ENCODE measurements at places on chromosomes 2 and 18.

DNA sequence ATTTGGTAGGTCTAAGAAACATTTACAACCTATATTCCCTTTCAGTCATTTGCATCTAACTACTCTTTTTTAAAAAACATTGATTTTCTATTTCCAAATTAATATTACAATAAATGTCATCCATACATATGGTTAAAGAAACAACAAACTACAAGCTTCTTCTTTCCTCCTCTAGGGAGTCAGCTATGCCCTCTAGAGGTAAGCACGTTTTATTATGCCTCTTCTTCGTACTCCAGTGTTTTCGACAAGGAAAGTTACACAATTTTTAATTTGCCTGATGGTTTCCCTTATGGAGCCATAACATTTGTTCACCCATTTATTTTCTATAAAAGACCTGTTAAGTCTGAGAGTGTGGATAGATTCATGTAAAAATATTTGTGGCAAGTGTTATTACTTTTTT is 183.4 kb upstream of the CDH7 start:
- DNase-seq = no peak

- no peak for DNase-seq
These were observed 127.0 kb upstream of the FZD5 start for GRCh38 chr2:207896525-207897285.

DNA sequence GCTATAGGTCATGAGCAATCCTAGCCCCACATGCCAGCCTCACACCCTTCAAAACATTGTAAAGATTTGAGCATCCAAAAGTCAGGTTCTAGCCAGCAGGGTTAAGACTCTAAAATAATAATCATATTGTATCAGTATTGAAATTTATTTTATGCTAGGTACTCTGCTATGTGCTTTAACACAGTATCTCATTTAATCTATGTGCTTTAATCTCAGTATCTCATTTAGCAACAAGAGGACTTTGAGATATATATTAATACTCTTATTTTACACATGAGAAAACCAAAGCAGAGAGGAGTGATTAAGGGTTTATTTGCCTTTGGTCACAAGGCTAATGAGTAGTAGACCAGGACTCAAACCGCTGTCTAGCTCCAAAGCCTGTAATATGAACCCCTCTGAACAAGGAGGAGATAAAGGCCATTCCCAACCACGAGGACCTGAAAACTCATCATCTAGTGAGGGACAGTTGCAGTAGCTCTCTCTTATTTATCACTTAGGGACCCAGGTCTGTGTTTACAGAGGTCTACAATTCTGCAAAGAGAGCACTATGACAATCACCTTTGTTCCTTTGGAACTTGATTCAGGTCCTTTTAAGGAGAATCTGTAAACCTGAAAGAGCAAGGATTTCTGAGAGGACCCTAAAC is 116.5 kb upstream of the SERTAD2 start:
- DNase-seq = no peak

DNA sequence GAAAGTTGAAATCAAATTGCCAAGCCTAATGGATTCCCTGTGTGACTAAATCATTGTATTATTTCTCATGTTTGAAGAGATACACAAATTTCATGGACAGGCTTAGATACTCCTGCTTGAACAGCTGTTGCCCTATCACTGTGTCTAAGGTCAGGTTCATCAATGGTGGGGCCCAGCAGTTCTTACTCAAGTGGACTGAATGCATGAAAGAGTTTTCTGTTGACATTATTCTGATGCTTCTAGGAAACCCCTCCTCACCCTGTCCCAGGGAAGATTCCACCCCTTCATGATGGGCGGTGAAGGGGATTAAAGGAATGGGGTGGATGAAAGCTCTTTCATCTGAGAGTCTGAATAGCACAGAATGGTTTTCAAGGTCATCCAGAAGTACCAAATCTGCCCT is 148.8 kb downstream of the INO80D start:
- no peak for DNase-seq

DNA sequence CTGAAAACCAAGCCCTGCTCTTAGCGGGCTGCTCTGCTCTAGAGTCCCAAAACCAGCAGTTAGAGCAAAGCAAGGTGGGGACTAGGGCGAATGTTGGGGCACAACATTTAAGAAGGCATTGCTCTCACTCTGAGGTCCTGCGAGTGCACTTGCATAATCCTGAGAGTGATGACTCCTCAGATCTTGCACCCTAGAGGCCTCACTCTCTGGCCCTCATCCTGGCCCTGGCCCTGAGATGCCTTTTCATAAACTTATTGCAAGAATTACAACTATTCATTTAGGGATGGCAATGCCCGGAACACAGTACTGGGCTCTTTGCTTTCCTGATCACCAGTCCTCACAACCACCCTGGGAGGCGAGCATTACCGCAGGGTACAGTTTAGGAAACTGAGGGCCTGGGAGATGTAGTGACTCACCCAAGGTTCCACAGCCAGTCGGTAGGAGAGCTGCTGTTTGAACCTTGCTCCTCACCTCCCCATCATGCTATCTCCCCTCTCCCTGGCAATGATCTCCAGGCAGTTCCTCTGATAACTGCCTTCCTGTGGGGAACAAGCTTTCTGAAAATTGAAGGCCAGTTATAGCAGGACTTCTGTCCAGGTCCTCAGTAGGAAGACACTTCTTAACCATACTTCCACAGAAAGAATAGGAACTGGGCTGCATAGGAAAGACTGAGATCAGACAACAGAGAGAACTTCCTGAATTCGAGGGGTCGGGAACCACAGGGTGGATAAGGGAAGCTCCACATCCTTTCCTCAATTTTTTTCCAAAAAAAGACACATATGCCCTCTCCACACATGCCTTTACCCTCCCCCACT is 91.3 kb downstream of the TNS1 start:
- no peak for DNase-seq

GRCh38 chr2:148650881-148651280 is 6.3 kb downstream of the EPC2 start:
- DNase-seq = no peak

GRCh38 chr2:208010506-208010905 is 14.8 kb downstream of the PLEKHM3 start:
- DNase-seq = no peak
